ENCODE measurements at places on chromosomes 12 and 14.

- no peak for DNase-seq
These were observed 44.9 kb downstream of the ERH start for GRCh38 chr14:69353168-69353567.

- peak; percentile 53 for DNase-seq
These were observed 90.3 kb downstream of the C12orf75 start for GRCh38 chr12:105420659-105421240.

GRCh38 chr14:30681752-30682355, 59.7 kb downstream of the SCFD1 start:
- DNase-seq: no peak

GRCh38 chr12:15225136-15225862, 4.1 kb upstream of the RERG start:
- no peak for DNase-seq

DNA sequence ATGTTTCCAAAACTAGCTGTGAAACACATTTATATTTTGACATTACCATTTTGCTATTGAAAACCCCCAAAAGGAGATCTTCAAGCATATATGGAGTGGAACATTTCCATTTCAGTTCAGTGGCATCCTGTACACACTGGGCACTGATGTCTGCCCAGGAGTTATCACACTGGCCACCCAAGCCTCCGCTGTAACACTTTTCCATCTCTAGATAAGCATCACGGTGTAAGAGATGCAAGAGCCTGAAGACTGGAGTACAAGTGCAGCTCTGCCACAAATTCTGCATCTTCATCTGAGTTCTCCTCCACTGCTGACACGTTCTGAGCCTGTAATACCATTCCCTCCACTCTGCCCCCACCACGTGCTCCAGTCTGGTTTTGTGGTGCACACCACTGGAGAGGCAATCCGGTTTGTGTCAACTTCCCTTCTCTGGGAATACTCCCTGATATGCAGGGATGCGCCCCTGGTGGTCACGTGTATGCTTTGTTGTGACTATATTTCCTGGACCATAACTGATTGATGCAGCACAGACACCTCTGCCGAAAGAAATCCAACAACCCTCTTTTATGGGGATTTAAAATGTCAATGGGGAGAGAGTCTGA, 12.7 kb downstream of the SPTLC2 start:
- peak; percentile 19 for DNase-seq
